ENCODE measurements at places on chromosomes 5 and 9.

- DNase-seq, result no peak
Observed at GRCh38 chr5:157941616-157942015, 82.7 kb upstream of the CLINT1 start.

GRCh38 chr5:180555168-180555921 lies 36.0 kb downstream of the SCGB3A1 start:
- DNase-seq, result no peak

DNA sequence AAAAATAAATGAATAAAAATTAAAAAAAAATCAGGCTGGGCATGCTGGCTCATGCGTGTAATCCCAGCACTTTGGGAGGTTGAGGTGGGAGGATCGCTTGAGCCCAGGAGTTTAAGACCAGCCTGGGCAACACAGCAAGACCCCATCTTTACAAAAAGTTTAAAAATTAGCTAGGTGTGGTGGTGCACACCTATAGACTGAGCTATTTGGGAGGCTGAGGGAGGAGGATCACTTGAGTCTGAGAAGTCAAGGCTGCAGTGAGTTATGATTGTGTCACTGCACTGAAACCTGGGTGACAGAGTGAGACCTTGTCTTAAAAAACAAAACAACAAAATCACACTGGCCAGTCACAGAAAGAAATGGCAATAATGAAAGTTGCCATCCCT lies 3.4 kb upstream of the CNTRL start:
- DNase-seq, result no peak

DNA sequence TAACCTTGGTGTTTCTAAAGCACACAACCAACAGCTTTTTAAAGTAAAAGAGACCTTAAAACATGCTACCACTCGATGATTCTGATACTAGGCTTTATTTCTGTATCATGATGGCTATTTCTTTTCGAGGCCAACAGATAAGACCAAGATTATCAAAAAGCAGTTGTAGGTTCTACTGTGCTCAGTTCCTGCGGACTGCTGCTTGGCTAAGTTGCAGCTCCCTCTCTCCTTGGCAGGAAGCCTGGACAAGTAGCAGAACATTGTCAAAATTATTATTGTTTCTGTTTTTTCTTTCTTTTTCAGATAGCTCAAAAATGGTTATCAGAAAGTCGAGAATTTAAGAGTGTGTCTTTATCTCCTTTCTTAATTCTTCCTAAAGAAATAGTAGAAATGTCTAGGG lies 607.6 kb downstream of the PTPRD start:
- DNase-seq, result no peak

DNA sequence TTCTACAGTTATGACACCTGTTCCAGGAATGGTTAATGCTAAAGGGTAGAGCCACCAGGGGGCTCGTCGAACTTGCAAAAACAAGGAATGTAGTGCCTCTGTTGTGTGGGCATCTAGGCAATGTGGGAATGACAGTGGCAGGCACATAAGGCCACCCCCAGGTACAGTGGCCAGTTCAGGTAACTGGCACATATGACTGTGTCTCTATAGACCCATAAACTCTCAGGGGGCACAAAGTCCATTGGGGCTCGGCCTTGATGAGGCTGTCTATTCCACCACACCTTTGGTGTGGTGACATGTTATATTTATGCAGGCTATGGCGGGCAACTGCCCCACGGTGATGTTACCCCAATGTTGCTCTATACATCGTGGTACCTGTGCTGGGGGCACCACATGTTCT lies 59.6 kb upstream of the FAM120A start:
- DNase-seq, result no peak

DNA sequence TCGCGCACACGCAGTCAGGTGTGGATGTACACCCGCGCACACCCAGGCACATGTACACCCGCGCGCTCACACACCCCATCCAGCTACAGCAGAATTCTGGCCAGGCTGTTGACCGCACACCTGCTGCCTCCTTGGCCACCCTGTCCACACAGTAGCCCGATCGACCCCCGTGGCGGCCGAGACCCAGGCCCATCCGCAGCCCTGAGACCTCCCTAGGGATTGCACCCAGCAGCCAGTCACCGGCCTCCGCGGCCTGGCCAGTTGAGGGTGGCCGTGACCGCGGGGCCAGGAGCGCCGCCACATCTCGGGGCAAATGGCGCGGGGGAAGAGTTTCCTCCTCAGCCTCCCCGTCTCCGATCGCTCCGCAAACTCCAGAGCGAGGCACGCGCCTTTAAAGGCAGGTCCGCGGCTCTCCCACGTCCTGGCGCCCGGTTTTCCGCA lies 774 bp upstream of the ADAMTS16 start:
- no peak for DNase-seq

GRCh38 chr9:4058931-4059330 lies 240.9 kb downstream of the GLIS3 start:
- no peak for DNase-seq

GRCh38 chr5:5573798-5574380 lies 151.4 kb downstream of the ICE1 start:
- no peak for DNase-seq

GRCh38 chr5:41148448-41148847 lies 64.9 kb downstream of the C6 start:
- no peak for DNase-seq
